DND-41 (cell line): ENCODE measurements at places on chromosomes 11 and 22.

- DNase-seq, result no peak
Measured at GRCh38 chr11:1656670-1657069, 27.1 kb downstream of the KRTAP5-5 start.

GRCh38 chr11:15920856-15921629, 435.3 kb downstream of the SOX6 start:
- DNase-seq, result no peak

- DNase-seq, result no peak
Measured at GRCh38 chr22:24413271-24413670, 14.1 kb upstream of the ADORA2A start.

GRCh38 chr11:76524919-76525318, 80.1 kb downstream of the EMSY start:
- no peak for DNase-seq

GRCh38 chr11:94630221-94630620, 63.1 kb downstream of the PIWIL4 start:
- DNase-seq, result no peak

- DNase-seq, result no peak
Measured at GRCh38 chr11:118175993-118176777, at the start of gene SCN2B. Gene SCN2B, minus strand, starts transcription at chr11:118176639. Its CDS starts 208 bp downstream, at chr11:118176431.

DNA sequence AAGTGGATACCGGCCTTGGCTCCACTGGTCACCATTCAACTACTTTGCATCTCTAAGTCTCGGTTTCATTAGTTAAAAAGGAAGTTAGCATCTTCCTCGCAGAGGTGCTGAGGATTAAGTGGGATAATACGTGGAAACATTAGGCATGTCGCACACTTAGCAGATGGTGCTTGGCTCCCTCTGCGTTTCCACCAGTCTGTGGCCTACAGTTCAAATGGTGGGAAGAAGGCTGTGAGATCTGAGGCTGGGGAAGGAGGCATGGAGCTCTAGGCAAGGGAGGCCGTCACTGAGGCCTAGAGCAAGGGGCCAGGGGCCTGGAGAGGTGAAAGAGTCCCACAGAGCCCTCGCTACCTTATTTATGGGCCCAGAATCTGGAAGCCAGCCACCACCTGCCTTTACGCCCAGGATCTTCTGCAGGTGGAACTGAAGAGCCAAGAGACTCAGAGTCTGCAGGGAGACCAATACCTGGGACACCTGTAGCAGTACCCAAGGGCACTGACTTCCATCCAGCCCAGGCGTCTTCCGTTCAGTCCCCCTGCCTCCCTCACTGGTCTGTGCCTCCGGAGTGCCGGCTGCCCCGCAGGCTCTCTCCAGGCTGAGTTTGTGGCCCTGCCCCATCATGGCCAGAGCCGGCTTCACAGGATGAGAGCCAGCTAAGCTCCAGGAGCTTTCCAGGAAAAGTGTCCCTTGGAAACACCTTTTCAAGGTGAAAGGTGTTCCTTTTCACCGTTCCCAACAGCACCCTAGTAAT, 66.1 kb upstream of the A4GALT start:
- DNase-seq, result no peak

DNA sequence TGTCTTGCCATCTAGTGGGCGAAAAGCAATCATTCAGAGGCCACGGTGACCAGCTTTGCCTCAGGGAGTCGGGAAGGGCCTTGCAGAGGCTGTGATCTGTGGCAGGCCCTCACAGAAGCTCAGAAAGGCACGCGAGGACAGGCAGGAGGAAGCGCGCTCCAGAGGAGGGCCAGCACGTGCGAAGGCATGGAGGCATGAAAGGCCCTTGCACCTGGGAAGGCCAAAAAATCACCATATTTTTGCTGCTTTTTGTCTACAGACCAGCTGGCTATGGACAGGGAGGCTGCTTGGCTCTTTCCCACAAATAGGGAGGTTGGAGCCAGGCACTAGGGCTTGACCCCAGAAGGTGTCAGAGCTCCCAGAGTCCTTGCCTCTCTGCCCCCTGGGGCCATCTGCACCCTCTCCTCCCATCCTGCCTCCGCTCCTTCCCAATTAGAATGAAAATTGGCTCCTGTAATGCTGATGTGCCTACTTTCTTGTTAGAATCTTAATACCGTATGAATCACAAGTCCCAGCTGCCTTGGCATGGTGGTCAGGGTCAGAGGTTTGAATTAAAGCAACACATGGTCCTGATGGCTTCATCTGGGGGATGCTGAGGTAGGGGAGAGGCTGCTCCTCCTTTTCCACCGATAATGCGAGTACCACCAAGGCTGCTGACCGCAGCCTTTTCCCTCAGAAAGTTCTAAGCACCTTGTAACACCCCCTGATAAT, 69.1 kb downstream of the FEZ1 start:
- no peak for DNase-seq

DNA sequence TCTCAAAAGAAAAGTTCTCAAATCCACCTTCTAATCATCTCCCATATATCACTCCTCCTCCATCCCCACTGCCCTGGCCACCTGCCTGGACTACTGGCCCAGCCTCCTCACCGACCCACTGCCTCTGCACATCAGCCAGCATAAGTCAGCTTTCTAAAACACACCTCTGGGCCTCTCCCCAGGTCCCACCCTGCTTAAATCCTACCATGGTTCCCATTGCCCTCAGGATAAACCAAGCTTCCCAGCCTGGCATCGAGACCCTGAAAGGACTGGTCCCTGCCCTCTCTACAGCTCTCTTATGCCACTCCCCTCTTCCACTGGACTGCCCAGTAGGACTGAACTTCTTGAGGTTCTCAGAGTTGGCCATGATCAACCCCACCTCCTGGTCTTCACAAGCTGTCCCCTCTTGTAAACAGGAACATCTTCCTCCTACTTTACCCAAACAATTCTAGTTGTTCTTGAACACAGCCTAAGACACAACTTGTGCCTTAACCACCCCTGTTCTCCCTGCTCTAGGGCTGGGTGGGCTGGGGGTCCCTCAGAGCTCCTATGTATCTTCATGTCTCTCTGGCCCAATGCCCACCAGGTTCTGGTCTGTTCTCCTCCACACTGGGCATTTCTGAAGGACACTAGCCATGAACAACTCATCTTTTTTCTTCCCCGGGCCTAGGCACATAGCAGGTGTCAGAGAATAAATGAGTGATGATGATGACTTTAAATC, 12.6 kb upstream of the P2RY6 start:
- DNase-seq, result no peak

- DNase-seq, result no peak
Measured at GRCh38 chr11:112583261-112583893, 322.7 kb upstream of the PLET1 start.

GRCh38 chr11:117613521-117613920, 183.5 kb downstream of the DSCAML1 start:
- DNase-seq, result no peak

DNA sequence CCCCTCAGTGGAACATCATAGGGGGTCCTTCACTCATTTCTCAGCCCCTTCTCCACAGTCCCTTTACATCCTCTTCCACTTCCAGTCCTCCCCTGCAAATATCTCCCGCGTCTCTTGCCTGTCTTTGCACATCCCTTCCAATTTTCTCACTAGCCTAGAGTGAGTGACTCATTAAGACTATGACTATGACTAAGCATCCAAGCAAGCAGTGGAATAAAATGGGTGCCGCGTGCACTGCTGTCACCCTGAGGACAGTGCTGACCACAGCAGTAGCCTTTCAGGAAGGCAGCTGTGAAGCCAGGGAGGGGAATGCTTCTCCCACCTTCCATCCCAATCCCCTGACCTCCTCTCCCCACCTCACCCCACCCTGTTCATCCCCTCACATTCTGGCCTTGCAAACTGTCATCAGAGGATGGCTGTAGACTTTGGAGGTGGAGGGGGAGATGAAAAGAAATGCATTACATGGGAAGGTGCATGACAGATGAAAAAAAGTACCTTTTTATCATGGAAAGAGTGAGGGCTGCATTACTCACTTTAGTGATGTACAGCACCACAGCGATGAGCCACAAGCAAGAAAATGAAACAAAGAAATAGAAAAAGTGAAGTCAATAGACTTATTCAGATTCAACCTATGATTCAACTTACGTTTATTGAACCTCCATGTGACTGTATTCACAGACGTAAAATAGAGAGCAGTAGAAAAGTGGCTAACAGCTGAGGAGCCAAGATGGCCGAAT, 948.2 kb downstream of the NTM start:
- no peak for DNase-seq

DNA sequence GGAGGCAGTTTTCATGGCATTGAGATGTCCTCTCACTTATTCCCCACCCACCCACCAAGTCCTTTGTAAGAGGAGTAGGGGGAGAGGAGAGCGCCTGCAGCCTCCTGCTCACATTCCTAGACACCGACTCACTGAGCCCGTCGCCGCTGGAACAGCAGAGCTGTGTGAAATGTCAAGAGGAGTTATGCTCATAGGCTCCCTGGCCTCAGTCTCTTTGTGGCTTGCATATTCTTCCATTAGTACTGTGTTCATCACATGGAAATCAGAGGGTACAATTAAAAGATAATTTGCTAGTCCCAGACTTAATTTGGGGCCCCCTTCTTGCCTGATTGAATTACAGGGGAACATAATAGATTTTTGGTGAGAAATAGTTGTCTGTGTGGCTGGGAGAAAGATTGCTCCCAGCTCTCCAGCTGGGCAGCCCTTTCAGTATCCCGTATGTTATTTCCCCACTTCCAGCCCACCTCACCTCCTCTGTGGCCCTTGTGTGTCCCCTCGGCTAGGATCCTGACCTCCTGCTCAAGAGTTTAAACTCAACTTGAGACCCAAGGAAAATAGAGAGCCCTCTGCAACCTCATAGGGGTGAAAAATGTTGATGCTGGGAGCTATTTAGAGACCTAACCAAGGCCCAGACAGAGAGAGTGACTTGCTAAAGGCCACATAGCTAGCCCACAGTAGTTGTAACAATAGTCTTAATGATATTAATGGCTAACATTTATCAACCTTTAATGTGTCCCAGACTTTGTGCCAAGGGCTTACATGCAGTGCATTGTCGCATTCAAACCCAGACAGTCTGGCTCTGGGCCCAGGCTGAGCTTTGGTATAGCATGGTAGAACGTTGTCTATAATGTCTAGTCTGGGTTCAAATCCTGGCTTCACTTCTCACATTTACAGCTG, 32.2 kb downstream of the LIMK2 start:
- DNase-seq, result no peak
